NB4 (cell line): ENCODE measurements at places on chromosomes 16 and 17.

DNA sequence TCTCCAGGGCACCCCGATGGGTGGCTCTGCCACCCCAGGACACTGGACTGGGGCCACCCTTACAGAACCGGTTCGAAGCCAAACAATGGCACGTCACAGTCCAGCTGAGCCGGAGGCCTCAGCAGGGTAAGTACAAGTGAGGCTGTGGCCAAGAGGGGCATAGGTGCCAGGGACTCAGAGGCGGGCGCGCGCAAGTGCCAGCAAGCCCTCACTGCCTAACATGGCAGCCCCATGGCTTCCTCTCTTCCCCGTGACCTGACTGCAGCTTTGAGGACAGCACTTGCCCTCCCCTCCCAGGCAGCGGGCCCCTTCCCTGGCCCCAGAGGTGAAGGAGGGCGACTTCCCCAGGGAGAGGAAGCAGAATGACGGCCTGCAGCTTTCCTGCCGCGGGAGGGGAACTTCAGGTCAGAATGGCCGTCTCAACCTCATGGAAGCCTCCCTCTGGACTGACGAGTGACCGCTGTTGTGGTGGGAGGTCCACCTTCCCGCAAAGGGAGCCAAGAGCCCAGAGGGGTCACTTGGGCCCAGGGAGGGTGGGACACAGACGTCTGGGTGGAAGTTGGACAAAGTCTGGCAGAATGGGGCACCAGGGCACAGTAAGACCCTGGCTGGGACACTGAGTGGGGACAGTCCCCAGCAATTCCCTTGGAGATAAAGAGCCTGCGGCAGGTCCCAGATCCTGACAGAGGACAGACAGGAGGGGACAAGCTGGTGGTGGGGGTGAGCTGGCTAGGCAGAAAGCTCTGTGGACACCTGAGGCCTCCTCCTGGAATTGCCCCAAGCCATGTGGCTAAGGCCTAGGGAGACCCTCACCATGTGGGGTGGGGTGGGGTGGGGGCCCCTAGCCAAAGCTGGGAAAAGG is 52.1 kb upstream of the TOB1 start:
- DNase-seq = peak; percentile 54

DNA sequence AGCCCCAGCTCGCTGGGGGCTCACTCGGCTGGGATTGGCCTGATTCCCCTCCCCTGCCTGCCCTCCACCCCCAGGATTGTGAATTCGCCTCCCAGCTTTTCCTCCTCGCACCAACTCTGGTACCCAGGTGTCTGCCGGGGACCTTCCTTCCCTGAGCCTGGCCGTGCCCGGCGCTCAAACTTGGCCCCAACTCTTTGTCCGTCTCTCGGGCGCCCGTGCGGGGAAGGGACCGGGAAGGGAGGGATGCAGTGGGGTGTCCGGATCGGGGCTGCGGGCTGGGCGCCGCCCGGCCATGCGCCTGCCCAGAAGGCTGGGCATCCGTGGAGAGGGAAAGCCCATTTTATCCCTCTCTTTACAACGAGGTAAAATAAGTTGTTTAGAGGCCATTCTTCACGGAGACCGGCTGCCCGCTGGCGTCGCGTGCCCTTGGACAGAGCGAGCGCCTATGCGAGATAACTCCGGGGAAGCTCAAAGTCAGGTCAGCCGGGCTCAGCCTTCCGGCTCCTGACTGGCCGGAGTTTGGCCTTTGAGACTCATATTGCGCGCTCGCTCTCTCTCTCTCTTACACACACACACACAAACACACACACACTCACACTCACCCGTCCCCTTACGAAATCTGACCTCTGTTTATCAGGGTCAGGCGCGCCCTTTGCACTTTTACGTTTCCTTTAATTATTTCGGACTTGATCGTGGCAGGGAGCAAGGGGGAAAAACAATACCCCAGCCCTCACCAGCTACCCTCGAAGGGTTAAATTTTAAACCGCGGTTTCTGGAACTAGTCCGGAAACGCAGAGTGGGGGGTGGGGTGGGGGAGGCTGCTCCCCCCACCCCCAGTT is 774 bp upstream of the MAF start:
- DNase-seq = no peak

DNA sequence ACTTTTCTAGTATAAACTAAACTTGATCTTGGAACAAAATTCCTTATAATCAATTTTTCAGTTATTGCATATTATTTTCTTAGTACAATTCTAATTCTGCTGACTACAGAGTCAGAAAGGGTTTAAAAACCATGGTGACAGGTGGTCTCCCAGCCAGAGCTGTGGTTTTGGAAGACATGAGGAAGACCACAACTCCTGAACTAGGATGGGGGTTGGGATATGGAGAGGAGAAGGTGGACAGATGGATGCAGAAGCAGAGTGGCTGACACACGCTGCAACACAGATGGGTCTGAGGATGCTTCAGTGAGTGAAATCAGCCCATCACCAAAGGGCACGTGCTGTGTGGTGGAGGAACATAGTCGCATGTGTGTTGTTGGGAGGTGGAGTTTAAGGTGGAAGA is 187.7 kb downstream of the LGALS9B start:
- DNase-seq = no peak

DNA sequence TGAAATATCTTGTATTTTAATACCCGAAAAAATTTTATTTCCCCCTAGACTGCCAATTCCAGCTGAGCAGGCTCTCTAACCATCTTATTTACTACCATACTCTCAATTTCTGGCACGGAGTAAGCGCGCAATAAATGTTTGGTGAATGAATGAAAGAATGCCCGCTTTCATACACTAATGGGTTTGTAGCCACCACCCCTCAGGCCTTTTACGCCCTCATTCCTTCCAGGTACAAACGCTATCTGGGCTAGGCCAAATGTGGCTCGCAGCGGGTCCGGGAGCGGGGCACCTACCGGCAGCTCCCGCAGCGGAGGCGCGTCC is 536 bp upstream of the PLD2 start:
- DNase-seq = no peak

DNA sequence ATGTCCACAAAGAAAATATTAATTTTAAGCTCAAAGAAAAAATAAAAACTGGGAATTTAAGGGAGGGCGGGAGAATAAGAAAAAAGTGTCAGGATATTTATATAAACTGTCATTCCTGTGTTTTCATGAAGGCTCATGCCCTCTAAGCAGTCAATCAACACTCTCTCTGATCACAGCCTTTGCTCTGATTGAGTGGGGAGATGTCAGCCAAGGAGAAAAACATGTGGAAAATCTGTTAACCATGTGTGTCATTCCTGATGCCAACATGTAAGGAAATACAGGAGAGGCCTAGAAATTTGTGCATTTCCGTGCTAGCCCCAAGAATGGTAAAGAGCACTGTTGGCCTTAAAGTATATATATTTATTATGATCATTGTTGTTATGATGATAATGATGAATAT is 137.9 kb upstream of the IRX5 start:
- DNase-seq = no peak
